ENCODE measurements at places on chromosomes 2 and 18. TPM values are rescaled to one million over a fixed set of nuclear protein-coding genes. Genes with fewer than 3 reads are reported as not detected.
A peak's percentile ranks its signal among the peaks of the same experiment; 100 is the strongest.

PFN4 gene
- 1.3 TPM for total RNA-seq

SIX2 gene
- 35.0 TPM for total RNA-seq

HSBP1L1 gene
- total RNA-seq: 0.99 TPM

ELOA2 gene
- not detected for total RNA-seq

IKZF2 gene
- 8.6 TPM for total RNA-seq

AKAIN1 gene
- total RNA-seq: not detected

IL36A gene
- total RNA-seq: not detected

KCNG3 gene
- total RNA-seq: 0.05 TPM

POTEC gene
- not detected for total RNA-seq

SCN3A gene
- total RNA-seq: not detected

COLEC12 gene
- total RNA-seq: 17.8 TPM

NAB1 gene
- total RNA-seq: 44.2 TPM

CRYBA2 gene
- total RNA-seq: not detected

IL1RN gene
- total RNA-seq: not detected

GALNT13 gene
- not detected for total RNA-seq

DYTN gene
- total RNA-seq: not detected

TXNDC2 gene
- 0.28 TPM for total RNA-seq

CYP26B1 gene
- total RNA-seq: 4.9 TPM

CFAP210 gene
- total RNA-seq: not detected

PRSS56 gene
- total RNA-seq: not detected

SIX3 gene
- not detected for total RNA-seq

LCT gene
- not detected for total RNA-seq

C1QL2 gene
- not detected for total RNA-seq

- no peak for DNase-seq
Measured at GRCh38 chr2:212618636-212619035, 80.0 kb upstream of the ERBB4 start.

- no peak for DNase-seq
Measured at GRCh38 chr18:75139226-75139911, 69.6 kb downstream of the PTGR3 start.

DNA sequence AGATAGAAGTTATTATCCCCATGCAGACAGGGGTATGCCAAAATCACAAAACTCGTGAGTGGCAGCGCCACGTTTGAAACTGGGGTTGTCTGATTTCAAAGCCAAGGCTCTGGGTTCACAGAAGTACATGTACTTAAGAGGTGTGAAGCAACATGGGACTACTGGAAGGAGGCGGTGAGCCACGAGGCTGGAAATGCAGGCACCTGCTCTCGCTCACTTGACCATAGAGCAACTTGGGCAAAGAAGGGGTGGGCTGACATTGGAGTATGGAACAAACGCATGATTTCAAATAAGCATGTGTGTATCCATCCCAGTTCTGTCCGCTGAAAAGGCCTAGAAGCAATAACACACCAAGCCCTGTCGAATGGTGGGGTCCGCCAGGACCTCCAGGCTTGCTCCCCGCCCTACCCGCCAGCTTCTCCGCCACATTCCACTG, 593 bp upstream of the ACTR2 start:
- no peak for DNase-seq

- no peak for DNase-seq
Measured at GRCh38 chr2:3159782-3160545, 217.7 kb downstream of the EIPR1 start.

GRCh38 chr2:152086231-152086630, 12.6 kb downstream of the CACNB4 start:
- no peak for DNase-seq

DNA sequence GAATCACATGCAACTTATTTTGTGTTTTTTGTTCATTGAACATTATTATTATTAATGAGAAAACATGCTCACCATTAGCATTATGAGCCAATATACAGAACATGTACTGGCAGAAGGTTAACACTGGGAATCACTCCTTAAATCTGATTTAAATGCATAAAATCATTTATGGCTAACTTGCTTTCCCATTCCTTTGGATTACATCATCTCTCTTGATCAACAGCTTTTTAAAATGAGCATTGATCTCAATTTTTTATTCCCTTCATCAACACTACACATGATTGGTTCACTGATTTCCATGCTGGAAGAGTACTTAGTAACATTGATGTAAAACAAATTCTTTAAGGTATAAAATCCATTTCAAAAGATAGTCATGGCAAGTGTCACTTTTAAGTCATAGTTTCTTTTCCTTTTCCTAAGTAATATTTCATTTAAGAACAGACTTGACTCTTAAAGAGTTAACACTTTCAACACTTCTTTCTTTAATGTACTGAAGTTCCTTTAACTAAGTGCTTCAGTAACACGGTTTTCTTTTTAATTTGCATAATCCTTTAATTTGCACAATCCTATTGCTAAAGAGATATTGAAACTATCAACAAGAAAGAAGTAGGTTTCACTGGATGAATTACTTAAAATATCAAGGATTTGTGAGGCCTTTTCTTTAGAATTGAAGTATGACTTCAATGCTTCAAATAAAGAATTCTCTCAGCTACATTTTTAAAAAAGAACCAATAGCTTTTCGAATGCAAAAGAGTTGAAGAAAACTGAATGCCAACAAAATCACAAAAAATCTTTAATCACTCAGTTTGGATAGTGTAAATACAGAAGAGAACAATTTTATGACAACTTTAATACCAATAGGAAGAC, 24.9 kb upstream of the BUB1 start:
- no peak for DNase-seq

GRCh38 chr2:181153886-181154285, 173.5 kb downstream of the UBE2E3 start:
- no peak for DNase-seq

DNA sequence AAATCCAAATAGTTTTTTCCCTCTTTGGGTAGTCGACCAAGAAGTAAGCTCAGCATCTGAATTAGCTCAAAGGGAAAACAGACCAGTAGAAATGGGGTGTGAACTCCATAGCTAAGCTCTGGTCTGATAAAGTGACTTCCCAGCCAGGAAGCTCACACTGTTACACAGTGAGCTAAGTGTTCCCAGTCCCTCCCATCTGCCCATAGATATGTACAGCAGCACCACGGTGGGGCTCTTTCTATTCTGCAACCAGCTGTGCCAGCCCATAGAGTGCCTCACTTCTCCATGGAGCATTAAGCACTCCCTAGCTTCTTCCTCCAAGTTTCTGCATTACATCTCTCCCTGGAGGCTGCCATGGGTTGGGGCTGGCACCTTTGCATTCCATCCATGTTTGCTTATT, 27.6 kb upstream of the NEMP2 start:
- no peak for DNase-seq

GRCh38 chr2:226837787-226838603, 2.1 kb downstream of the RHBDD1 start:
- no peak for DNase-seq

- DNase-seq: no peak
Measured at GRCh38 chr2:165635532-165635931, 158.5 kb downstream of the GALNT3 start.

- peak; percentile 59 for DNase-seq
Measured at GRCh38 chr18:76977108-76977621, 154.8 kb downstream of the ZNF236 start.

GRCh38 chr2:217223222-217223930, 363.5 kb upstream of the TNP1 start:
- DNase-seq: no peak

DNA sequence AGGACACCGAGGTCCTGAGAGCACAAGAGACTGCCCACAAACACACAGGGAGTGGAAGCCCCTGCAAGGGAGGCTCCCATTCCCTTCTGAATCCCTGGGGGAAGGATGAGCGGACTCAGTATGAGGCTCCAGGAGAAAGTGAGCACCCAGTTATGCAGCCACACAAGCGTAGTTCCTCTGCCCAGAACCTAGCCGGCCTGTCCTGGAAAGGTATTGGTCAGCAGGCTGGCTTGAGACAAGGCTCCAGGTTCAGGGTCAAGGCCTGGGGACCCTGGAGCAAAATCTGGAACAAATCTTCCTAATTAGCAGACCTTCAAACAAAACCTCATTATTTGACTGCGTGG, 1.2 kb upstream of the CAPG start:
- no peak for DNase-seq

GRCh38 chr2:206801418-206802189, 36.2 kb downstream of the FASTKD2 start:
- no peak for DNase-seq

DNA sequence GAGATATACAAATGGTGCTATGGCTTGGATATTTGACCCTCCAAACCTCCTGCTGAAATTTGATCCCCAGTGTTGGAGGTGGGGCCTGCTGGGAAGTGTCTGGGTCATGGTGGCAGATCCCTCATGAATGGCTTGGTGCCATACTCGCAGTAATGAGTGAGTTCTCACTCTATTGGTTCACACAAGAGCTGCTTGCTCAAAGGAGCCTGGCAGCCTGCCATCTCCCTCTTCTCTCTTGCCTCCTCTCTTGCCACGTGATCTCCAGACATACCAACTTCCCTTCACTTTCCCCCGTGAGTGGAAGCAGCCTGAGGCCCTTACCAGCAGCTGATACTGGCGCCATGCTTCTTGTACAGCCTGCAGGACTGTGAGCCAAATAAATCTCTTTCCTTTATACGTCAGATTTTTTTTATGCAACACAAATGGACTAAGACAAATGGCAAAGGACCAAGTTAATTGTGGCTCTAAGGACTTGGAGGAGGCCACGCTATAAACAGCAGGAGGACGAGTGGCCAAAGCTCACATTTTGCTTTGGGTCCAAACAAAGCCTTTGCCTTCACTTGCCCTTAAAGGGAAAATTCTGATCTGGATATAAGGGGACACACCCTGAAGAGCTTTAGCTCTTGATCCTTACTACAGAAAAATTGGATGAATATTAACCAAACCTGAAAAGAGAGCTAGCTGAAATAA, 214.7 kb downstream of the SS18 start:
- DNase-seq: no peak

DNA sequence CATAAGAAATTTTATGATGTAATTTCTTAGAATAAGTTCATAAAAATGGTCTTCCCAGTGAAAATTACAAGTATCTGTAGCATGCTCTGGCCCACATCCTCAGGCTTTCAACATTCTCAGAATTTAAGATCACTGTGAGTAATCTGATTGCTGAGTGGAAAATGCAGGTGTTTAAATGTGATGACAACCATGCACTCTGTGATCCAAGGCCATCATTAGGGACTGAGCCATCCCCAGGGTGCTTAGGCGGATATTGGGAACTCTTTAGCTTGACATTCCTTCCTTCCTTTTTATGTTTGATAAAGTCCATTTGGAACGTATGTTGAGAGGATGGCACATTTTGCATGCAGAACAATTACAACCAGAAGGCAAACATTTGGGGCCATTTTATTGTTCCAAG, 95.5 kb downstream of the ARL4C start:
- no peak for DNase-seq

DNA sequence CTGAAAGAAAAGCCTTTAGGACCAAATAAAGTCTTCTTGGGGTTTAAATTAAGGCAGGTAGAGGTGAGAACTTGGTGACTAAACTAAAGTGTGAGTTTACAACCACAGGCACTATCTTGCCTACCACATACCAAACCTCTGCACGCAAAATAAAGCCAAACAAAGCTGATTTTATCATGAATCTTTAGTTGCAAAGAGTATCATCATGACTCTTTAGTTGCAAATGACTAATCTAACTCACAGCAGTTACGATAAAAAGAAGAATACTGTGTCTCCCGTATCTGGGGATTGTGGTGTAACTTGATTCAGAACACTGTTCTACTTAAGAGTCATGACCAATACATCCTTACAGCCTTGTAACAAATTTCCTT, 11.2 kb downstream of the CFAP210 start:
- DNase-seq: no peak

DNA sequence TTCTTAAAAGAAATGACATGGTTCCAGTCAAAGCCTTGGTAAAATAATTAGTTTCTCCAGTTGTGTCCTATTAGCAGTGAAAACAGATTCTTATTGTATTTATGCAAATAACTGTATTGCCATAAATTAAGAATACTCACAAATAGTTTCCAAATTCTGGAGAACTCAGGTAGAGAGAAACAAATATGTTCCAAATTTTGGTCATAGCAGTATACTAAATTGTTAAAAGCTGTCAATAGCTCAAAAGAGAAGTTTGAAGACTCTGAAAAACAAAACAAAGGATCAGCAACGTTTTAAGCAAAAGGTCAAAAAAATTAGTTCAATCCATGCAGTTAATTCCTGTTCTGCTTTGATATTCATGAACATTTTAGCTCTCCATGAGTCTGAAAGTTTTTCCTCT, 25.5 kb downstream of the ELMOD3 start:
- no peak for DNase-seq

GRCh38 chr2:120791962-120792297, 56.3 kb downstream of the GLI2 start:
- DNase-seq: no peak

GRCh38 chr2:240127191-240127750, 8.8 kb downstream of the COPS9 start:
- DNase-seq: no peak

- no peak for DNase-seq
Measured at GRCh38 chr18:57561728-57562423, 24.6 kb downstream of the FECH start.

DNA sequence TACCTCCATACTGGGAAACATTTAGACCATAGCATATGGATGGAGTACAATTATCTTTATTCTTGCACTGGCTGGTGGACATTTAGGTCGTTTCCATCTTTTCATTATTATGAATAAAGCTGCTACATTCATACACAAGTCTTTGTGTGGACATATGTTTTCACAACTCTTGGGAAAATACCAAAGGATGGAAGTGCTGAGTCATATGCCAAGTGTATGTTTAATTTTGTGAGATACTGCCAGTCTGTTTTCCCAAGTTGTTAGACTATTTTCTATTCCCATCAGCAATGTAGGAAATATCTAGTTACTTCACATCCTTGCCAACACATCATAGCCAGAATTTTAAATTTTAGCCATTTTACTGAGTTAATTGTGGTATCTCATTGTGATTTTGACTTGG, 91.5 kb downstream of the GALNT13 start:
- DNase-seq: no peak

DNA sequence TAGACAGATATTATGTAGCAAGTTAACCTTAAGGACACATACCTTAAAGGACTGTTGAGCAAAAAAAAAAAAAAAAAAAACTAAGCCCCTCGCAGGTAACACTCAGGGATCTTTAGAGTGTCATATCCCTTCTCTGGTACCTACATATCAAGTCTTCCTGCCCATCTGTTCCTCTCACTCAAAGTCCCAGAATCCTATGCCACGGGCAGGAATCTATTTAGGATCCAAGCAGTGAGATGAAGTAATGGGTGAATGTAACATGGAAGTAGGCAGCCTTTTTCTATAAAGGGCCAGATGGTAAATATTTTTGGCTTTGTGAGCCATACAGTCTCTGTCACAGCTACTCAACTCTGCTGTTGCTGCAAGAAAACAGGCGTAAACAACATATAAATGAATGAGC, 496.7 kb downstream of the STK39 start:
- no peak for DNase-seq

DNA sequence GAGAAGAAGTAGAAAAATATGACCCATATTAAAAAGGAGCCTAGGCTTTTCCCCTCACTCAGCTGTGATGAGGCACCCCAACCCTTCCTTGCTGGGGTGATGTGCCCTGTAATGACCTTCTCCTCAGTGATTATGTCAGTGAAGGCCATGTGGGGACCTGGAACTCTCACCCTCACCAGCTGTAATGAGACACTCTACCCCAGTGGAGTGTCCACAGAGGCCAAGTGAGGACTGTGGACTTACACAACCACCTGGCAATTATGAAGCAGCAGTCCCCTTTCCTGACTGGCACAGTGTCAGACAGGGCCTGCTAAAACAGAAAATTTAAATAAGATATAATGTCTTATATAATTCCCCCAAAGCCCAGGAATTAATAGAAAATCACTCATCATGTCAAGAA, 54.2 kb downstream of the SEMA4F start:
- DNase-seq: no peak

GRCh38 chr2:217248312-217248935, 388.6 kb upstream of the TNP1 start:
- peak; percentile 81 for DNase-seq
